ENCODE measurements at places on chromosomes 2 and 18.

DNA sequence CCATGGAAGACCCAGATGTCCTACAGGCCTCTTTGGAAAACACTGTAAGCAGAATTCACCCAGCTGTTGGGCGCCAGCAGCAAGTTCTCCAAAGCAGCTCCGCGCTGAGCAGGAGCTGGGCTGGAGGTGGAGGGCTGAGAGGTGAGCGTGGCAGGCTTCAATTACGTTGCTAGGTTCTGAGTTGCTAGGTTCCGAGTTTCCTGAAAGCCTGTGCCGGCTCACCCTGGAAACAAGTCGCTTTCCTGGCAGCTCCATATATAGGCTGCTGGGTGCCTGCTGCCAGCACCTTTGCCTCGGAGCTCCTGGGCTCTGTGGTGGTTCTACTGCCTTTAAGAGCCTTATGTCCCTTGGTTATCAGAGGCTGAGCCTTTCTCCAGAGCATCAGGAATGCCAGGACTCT, 14.4 kb upstream of the EGR4 start:
- DNase-seq = no peak

GRCh38 chr2:207616185-207616584, 9.0 kb downstream of the METTL21A start:
- DNase-seq = no peak

- peak; percentile 25 for DNase-seq
Measured at GRCh38 chr2:84526562-84526961, 10.3 kb downstream of the DNAH6 start.

- peak; percentile 16 for DNase-seq
Measured at GRCh38 chr2:229407170-229407569, 136.1 kb upstream of the PID1 start.

- DNase-seq = no peak
Measured at GRCh38 chr2:95301876-95302641, 4.9 kb downstream of the KCNIP3 start.

- no peak for DNase-seq
Measured at GRCh38 chr2:172021955-172022354, 22.2 kb downstream of the METAP1D start.

DNA sequence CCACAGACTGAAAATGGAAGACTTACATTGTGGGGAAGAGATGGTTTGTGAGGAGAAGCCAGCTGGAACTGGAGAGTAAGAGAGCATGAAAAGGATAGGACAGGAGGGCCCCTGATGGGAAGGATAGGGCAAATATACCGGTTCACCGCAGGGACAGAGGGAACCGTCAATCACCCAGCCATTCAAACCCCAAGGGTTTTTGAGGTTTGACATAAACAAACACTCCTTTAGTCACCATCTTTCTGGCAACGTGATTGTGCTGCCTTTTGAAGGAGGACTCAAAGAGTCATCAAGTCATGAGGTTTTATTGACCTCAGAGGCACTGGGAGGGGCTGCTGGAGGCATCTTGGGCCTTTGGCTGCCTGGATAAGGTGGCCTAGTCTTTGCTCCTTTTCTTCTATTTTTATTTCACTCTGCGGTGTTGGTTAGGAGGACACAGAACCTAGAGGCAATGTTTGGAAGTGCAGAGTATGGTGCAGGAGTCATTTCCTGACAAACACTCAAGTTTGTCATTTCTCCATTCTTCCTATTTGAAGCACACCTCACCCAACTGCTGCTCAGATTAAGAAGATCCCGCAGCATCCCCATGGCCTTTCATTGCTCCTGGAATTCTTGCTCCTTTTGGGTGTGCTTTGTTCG, 487.3 kb upstream of the SPRED2 start:
- DNase-seq = no peak

- no peak for DNase-seq
Measured at GRCh38 chr2:156380117-156380645, 47.7 kb upstream of the NR4A2 start.

DNA sequence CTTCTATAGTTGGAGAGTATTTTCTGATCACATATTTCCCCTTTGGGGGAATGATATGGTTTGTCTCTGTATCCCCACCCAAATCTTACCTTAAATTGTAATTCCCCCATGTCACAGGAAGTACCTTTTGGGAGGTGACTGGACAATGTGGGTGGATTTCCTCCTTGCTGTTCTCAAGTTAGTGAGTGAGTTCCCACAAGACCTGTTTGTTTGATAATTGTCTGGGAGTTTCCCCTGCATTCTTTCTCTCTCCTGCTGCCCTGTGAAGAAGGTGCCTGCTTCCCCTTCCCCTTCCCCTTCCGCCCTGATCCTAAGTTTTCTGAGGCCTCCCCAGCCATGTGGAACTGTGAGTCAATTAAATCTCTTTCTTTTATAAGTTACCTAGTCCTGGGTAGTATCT, 222.7 kb upstream of the SLC39A10 start:
- DNase-seq = no peak

GRCh38 chr2:237806334-237806733, 7.8 kb downstream of the RBM44 start:
- DNase-seq = no peak

- no peak for DNase-seq
Measured at GRCh38 chr2:15700131-15700530, 108.5 kb downstream of the DDX1 start.

- DNase-seq = peak; percentile 42
Measured at GRCh38 chr2:152730591-152731333, 12.3 kb downstream of the ARL6IP6 start.

DNA sequence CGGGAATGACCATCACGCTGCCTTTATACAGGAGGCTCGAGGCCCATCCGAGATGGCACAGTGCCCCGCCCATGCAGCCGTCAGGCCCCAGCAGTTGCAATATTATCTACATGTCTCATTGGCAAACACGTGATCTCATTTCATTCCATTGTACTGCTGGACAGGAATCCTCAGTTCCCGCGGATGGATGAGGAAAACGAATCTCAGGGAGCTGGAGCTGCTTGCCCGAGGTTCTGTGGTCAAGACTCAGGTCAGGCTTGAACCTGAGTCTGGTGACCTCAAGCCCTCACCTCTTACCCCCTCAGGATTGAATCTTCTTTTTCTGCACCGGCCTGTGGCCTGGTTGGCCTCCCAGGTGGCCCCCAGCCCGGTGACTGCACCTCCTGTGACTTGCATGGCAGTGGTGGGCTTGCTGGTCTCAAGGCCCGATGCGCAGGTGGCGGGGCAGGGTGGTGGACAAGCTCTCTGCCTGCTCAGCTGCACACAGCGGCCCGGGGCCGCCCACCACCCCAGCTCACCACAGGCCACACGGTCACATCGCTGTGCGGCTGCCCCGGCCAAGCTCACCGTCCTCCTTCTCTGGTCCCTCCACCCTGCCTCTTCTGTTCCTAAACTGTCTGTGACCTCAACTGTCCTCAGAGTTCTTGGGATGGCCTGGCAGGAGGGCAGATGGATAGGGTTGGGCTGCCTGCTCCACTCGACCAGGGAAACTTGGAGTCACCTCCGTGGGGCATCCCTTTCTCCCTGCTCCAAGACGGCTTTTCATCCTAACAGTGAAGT, 52.0 kb upstream of the HS6ST1 start:
- no peak for DNase-seq

DNA sequence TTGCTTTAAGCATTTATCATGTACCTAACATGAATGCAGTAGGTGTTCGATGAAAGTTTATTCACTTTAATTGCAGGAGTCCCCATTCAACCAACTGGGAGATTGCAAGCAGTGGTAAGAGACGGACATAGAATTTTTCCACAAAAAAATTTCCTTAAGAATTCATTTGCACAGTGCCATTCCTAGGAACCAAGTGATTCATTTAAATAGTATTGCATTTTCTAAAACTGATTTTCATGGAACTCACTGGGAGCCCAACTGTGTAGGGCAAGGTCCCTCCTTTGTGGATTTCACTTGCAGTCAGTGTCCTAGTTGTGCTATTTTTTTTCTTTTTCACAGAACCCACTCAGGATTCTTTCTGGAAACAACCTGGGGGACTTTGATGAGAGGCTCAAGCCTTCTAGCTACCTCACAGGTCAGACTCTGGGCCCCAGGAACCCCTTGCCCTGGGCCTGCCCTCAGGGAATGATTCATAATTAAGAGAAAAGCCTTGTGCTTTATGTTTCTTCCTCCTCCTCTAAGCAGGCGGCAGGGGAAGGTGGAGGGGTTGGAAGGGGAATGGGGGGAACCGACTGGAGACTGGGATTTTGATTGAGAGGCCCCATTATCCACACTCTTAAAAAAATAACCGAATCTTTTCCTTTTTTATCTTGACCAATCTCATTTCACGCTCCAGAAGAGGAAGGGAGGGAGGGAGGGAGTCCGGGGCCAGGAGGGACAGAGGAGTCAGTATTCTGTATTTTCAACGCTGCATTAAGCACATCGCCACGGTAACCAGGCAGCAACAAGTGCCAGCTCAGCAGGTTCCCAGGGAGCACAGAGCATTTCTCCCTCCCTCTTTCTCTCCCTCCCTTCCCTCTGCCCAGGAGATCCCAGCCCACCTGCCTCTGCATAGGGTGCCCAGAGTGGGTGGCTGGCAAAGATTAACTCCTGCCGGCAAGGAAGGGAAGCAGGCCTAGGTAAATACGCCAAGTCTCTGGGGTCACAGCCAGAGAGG, 51.8 kb downstream of the PSD4 start:
- DNase-seq = no peak

- DNase-seq = no peak
Measured at GRCh38 chr18:33745151-33745795, 167.3 kb downstream of the ASXL3 start.

- DNase-seq = no peak
Measured at GRCh38 chr2:70999362-70999761, 4.7 kb upstream of the TEX261 start.

Measured in CD4-positive, alpha-beta T cell treated with Interleukin-4 for 1 hour (primary cell).